ENCODE measurements at places on chromosomes 2 and 18.

- no peak overlapping the region for H3K4me3 ChIP-seq
- H3K4me1 ChIP-seq: no peaks in the 10 kb centered on the region
- H3K36me3 ChIP-seq: no peaks in the 10 kb centered on the region
- DNase-seq: no peak
- H3K27me3 ChIP-seq: no peaks in the 10 kb centered on the region
- no peak overlapping the region for H3K27ac ChIP-seq
Observed at GRCh38 chr2:17813010-17813741, 3.1 kb upstream of the MSGN1 start.

- no peaks in the 10 kb centered on the region for H3K27me3 ChIP-seq
- H3K4me3 ChIP-seq: peak overlapping the region; percentile 63
- peak overlapping the region; percentile 94 for H3K27ac ChIP-seq
- peaks cover 7% of the 10 kb centered on the region for H3K36me3 ChIP-seq
Observed at GRCh38 chr2:71129114-71129901, 721 bp downstream of the MCEE start.

- no peaks in the 10 kb centered on the region for H3K36me3 ChIP-seq
- DNase-seq: peak; percentile 4
- H3K4me1 ChIP-seq: no peaks in the 10 kb centered on the region
- no peak overlapping the region for H3K27ac ChIP-seq
- H3K4me3 ChIP-seq: no peak overlapping the region
Observed at GRCh38 chr2:215830304-215830703, 183.0 kb downstream of the MREG start.

DNA sequence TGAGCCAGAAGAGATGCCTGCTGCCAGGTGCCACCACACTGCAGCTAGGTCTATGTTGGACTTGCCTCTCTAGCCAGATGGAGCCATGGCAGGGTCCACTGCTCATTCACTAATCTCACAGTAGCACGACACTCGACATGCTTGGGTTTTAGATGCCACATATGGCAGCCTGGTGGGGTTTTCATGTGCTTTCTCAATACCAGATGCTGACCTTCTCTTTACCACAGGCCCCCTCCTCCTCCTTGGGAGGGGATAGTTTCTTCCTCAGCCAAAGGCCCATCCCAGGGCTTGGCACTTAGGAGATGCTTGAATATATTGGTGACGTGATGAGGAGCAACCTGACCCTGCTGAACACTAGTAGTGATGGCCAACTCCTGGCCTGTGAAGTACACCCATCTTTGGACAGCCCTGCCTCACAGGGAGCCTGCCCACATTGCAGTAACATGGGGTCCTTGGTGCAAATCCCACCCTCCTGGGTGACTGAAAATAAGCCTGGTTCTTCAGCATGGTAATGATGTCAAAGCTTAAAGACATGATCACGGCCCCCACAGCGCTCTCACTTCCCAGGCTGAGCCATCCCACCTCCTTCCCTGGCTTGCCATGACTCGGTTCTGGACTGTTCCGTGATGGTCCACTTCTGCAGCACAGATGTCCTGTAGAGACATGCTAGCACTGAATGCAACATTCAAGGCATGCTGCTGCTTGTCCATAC lies 227.5 kb downstream of the SH3RF3 start:
- peak overlapping the region; percentile 65 for H3K27ac ChIP-seq
- H3K36me3 ChIP-seq: no peaks in the 10 kb centered on the region
- no peak for DNase-seq
- no peak overlapping the region for H3K4me3 ChIP-seq
- H3K4me1 ChIP-seq: peaks cover 23% of the 10 kb centered on the region

GRCh38 chr2:10909050-10909995 lies 2.4 kb upstream of the KCNF1 start:
- H3K4me3 ChIP-seq: no peak overlapping the region
- H3K36me3 ChIP-seq: no peaks in the 10 kb centered on the region

GRCh38 chr18:48569139-48569914 lies 30.5 kb downstream of the CTIF start:
- no peaks in the 10 kb centered on the region for H3K27me3 ChIP-seq
- H3K4me3 ChIP-seq: no peak overlapping the region
- DNase-seq: no peak
- no peaks in the 10 kb centered on the region for H3K4me1 ChIP-seq
- no peaks in the 10 kb centered on the region for H3K36me3 ChIP-seq

GRCh38 chr2:6808426-6808825 lies 57.3 kb downstream of the CMPK2 start:
- H3K27ac ChIP-seq: no peak overlapping the region
- H3K36me3 ChIP-seq: no peaks in the 10 kb centered on the region
- H3K27me3 ChIP-seq: no peaks in the 10 kb centered on the region
- no peak for DNase-seq

DNA sequence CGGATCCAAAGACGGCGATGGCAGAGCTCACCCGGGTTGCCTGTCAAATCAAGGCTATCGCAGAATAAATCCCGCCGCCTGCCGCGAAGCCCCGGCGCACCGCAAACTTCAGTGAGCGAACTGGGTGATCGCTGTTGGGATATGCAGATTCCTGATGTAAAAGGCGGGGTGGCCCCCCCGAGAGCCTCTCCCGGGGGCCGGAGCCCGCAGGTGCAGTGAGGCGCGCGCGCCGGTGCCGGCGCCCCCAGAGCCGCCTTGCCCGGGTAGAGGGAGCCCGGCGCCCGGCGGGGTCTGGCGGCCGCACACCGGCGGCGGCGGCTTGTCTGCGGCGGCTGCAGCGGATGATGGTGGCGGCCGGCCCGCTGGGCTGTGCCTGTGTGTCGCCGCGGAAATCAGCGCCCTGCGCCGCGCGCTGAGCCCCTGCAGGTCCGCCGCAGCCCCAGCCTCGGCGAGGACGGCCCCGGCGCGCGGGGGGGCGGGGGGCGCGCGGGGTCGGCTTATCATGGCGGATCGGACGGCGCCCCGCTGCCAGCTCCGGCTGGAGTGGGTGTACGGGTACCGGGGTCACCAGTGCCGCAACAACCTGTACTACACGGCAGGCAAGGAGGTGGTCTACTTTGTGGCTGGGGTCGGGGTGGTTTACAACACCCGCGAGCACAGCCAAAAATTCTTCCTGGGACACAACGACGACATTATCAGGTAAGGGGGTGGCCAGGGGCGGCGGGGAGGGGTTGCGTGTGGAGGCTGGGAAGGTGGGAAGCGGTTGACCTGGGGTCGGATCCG lies 1.3 kb downstream of the EML6 start:
- DNase-seq: peak; percentile 51
- H3K27me3 ChIP-seq: no peaks in the 10 kb centered on the region
- no peaks in the 10 kb centered on the region for H3K36me3 ChIP-seq
- no peaks in the 10 kb centered on the region for H3K4me1 ChIP-seq
- no peak overlapping the region for H3K27ac ChIP-seq

DNA sequence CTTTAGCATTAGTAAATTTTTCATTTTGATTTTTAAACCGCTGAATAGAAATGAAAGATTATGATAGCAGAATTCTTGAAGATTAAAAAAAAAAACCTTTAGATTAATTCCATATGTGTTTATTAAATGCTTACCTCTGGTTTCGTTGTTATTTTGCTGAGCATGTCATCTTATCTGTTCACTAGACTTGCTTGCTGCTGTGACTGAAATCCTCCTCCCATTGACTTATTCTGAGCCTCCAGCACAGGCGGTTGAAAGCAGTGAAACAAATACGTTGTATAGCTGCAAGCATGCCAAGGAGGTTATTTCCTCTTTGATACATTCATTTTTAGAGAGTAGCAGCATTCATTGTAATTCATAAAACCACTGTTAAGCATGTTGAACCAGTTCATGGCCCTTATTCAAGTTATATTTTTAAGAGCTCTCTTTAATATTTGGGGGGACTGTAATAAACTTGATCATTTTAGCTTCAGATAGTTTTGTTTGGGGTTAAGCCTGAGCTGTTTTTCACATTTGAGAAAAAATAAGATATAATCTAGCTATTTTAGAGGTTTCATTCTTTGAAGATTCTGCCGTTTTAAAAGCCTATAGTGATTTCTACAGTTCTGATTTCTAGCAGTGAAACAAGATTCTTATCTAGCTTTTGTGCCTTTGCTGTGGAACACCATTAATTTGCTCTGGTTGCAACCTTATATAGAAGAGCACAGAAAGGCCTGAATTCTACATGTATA lies at the start of gene HTR2B:
Gene HTR2B, minus strand, starts transcription at position 205 of the 731 bp plus-strand sequence. CDS start 1,278 bp downstream, outside the sequence.
- no peaks in the 10 kb centered on the region for H3K36me3 ChIP-seq
- H3K4me3 ChIP-seq: no peak within 1 kb of the TSS
- H3K27ac ChIP-seq: no peak within 1 kb of the TSS
- DNase-seq: no peak

DNA sequence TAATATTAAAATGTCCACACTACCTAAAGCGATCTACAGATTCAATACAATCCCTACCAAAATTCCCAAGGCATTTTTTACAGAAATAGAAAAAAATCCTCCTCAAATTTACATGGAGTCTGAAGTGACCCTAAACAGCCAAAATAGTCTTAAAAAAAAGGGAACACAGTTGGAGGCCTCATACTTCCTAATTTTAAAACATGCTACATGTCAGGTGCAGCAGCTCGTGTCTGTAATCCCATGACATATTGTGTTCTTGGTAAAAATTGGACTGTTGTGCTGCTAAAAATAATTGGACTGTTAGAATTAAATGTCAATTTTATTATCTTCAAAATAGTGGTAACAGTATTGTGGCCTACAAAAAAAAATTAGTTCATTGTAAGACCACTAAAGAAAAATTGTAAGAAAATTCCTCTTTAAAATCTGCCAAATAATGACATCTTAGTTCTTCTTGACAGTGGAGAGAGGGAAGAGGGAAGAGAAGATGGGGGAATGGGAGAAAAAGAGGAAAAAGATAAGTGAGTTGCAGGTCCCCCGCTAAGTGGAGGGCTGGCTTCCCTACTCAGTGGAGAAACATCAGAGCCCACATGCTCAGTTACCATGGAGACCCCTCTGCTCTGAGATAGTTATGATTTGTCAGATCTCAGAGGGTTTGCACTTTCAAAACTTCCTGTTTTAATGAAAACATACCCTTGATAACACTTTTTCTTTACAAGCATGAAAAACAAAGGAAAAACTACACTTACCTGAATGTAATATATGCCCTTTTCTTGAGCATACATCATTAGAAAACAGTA lies 46.5 kb downstream of the UNC50 start:
- no peak overlapping the region for H3K4me3 ChIP-seq
- no peaks in the 10 kb centered on the region for H3K4me1 ChIP-seq
- H3K36me3 ChIP-seq: no peaks in the 10 kb centered on the region
- H3K27me3 ChIP-seq: no peaks in the 10 kb centered on the region
- no peak for DNase-seq
- no peak overlapping the region for H3K27ac ChIP-seq

GRCh38 chr18:78607784-78608183 lies 371.8 kb upstream of the SALL3 start:
- H3K4me1 ChIP-seq: no peaks in the 10 kb centered on the region
- no peaks in the 10 kb centered on the region for H3K36me3 ChIP-seq
- H3K27me3 ChIP-seq: no peaks in the 10 kb centered on the region
- H3K27ac ChIP-seq: no peak overlapping the region
- no peak for DNase-seq
- H3K4me3 ChIP-seq: no peak overlapping the region

- no peaks in the 10 kb centered on the region for H3K36me3 ChIP-seq
- H3K4me3 ChIP-seq: no peak overlapping the region
- H3K27ac ChIP-seq: no peak overlapping the region
- no peaks in the 10 kb centered on the region for H3K27me3 ChIP-seq
- no peak for DNase-seq
Observed at GRCh38 chr2:25794544-25795276, 83.6 kb downstream of the ASXL2 start.
